ENCODE measurements at places on chromosomes 7 and 10.

DNA sequence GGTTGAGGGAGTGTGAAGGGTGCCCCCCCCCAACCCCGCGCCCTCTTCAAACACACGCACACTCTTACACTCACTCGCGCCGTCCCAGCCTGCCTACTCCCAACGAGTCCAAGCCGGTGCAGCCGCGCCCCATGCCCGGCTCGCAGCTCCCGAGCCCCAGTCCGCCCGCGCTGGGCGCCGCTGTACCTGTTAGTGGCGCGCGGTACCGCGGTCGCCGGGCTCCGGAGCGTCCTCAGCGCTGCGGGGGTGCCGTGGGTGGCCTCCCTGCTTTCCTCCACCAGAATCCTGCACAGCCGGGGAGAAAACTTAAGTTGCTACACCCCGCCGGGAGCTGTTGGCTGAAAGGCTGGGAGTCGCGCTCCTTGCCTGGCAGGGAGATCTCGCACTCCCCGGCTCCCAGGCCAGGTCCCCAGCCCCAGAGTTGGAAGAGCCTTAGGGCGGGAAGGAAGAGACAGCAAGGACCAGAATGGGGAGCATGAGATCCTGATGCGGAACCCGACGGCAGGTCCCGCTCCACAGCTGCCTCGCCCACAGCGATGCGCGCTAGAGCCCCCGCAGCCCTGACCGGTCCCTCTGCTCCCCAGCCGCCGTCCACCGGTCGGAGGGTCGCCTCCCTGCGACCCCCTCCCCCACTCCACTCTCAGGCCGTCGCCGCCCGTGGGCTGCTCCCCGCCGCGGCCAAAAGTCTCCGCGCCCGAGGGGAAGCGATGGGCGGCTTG lies 863 bp downstream of the ST8SIA6 start:
- no peak for DNase-seq

DNA sequence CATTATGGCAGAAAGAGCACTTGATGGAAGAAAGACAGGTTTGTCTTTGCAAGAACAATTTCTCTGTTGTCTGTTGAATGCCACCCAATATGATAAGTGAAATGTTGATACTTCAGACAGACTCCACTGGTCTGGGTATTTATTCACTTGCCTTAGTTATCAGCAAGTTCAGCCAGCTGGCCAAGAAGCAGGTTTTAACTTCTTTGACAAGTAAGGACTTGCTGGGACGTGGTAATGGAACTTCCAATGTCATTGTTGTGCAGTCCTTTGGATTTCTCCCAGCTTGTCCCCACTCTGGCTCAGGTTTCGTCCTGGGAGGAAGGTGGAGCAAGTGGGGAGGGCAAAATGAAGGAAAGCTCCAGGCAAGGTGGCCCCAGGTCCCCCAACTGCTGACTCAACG lies 497.4 kb downstream of the RPS24 start:
- no peak for DNase-seq

DNA sequence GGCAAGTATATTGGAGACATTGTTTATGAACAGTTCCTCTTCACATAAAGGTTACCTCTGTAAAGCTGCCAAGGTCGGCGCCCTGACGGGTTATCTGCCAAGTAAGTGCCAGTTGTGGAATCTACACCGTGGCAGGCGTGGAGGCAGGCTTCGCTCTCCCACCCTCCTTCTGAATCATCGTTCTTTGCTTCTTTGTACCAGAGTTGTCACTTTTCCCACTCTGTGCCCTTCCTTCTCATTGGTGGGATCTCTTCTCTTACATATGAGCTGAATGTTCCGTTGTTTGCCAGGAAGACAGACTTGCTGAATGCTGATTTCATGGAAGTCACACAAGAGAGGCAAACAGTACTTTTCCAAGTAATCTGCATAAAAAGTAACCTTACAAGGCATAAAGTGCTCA lies 40.6 kb upstream of the PTPRZ1 start:
- no peak for DNase-seq

- DNase-seq: no peak
Measured at GRCh38 chr10:22679608-22680007, 34.8 kb downstream of the PIP4K2A start.

- no peak for DNase-seq
Measured at GRCh38 chr7:1321411-1322239, 89.0 kb downstream of the UNCX start.

DNA sequence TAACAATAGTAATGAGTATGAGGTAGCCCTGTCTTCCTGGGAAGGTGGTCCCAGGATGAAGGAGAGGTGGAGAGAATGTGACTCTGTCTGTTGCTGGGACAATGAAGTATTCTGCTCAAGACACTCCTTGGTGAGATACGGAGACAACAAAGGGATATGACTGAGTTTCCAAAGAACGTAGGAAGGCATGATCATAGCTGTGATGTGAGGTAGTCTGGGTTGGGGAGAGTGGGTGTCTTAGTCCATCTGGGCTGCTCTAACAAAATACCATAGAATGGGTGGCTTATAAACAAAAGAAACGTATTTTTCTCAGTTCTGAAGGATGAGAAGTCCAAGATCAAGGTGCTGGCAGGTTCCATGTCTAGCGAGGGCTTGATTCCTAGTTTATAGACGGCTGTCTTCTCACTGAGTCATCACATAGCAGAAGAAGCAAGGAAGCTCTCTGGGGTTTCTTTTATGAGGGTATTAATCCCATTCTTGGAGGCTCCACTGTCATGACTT lies 84.9 kb upstream of the RHOBTB1 start:
- no peak for DNase-seq

DNA sequence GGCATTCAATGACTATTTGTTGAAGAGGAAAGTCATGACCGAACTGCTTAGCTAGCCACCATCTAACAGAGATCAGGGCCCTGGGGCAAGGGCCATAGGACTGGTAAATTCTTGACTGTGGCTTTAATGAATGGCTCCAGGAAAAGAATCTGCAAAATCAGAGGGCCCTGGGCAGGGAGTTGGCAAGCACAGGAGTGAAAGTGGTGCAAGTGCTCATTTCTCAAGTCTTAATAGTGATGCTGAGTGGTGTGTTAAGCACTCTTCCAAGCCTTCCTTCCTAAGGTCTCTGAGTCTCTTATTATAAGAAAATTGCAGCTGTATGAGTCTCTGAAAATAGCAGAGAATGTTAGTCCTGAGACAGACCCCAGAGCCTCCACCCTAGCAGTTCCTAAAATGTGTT lies 46.3 kb upstream of the EGR2 start:
- DNase-seq: no peak

GRCh38 chr7:113176836-113177235 lies 58.5 kb upstream of the SMIM30 start:
- DNase-seq: no peak

DNA sequence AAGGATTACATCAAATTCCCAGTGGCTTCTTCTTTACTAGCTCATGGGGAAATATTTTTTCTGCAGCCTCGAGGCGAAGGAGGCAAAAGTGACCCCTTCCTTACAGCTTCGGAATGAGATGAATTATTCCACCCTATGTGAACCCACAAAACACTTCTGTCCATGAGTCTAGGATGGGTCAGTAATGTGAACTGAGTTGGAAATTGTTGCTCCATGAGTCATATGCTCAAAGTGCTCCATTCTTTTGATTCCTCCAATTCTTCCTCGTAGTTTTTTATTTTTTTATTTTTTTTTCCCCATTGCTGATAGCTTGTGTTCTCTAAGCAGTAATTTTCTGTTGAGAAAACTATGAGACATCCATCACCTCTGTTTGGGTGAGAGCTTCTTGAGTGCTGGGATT lies 31.7 kb upstream of the FAM204A start:
- no peak for DNase-seq
